ENCODE measurements at places on chromosomes 5 and 9.

DNA sequence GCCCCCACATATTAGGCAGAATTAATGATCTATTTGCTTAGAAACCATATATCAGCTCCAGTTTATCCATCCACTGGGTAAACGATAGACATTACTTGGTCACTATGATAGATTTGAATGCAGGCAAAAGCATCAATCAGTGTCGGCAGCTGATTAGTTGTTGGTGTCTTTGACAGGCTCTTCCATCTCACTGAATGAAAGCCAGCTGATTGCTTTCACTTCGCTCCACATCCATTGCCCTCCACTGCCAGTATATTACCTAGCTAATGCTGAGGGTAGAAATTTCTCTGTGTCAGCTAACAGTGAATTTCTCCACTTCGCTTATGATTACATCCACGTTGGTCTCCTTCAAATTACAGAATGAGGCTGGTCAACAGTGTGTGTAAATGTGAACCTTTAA lies 821.3 kb upstream of the TYRP1 start:
- no peak for DNase-seq

DNA sequence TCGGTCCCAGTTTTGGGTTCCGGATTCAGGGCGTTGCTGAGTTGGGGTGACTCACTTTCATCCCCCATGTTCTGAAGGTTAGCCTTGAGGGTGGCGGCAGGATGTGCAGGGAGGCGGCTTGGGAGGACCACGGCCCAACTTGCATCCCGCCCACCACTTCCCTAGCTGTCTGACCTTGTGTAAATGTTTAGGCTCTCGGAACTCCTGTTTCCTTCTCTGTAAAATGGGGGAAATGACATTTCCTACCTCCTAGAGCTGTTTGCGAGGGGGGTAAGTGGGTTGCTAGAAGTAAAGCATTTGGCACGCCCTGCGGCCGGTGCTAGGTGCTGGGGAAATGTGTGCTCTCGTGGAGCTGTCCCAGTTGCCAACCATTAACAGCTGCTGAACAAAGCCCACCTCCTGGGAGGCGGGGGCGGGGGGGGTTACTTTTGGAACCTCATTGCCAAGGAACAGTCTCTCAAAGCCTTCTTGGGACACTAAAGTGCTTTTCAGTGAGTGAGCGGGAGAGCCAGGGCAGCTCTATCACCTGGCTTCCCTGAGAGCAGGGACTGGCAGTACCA lies 27.5 kb downstream of the PTGES2 start:
- no peak for DNase-seq

- no peak for DNase-seq
Observed at GRCh38 chr9:71763832-71764231, 4.5 kb downstream of the CEMIP2 start.

DNA sequence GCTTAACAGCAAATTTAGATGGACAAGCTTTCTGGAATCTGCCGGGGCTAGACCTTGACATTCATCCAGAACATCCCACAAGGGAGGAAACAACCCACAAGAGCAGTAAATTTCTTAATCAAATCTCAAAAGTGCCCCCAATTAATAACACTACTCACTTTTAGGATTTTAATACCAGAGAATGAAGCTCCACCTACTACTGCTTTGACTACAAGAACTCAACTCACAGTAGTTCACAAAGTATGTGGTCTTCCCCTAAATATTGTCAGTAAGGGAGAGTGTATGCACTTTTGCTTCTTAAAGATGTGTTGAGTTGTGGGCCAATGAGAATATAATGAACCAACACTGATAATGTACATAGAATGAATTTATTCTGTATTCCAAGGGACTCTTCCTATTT lies 94.7 kb downstream of the EBF1 start:
- no peak for DNase-seq

DNA sequence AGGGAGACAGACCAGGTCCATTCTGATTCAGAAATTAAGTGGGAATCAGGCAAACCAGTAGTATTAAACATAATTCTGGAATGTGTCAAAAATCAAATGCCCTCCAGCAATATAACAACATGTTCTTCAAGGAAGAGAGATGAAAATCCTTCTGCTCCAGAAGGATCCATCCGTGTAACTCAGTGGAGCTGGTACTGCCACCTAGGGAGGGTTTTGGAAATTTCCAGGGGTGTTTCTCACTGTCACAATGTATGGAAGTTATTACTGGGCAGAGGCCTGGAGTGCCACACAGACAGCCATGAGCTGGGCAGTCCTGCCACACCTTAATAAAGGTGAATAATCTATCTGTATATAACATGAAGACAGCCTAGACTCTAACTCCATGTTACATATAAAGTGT lies 87.5 kb downstream of the TTLL11 start:
- DNase-seq: no peak

DNA sequence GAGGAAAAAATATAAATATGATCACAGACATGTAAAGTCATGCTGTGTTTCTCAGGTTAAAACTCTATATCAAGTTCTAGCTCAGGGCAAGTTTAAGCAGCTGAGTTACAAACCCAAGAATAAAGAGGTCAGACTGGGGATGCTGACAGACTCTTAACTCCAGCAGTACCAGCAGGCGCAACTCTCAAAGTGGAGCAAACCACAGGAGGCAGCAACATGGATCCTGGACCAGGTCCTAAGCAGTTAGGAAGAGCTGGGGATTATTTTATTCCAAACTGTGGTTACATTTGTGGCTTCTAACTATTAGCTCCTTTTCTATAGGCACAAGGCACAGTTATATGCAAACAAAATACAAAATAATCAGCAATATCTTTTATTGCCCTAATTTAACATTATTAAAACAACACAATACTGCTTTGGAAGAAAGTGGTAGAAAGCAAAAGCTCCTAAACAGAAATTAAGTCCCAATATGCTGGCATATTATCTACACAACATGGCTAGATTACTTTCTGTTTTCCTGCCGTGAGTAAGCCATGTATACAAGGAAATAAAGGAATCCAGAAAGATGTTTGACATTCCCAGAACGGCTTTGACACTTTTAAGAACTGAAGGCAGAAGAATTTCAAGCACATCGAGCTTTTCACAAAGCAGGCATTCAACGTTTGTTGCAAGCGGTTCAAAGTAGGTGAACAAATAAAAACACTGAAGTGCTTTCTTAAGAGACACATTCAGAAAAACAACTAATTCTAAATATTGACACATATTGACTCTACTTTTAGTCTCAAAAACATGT lies 378.8 kb upstream of the ZNF608 start:
- no peak for DNase-seq

GRCh38 chr5:125180231-125180829 lies 433.9 kb upstream of the ZNF608 start:
- DNase-seq: no peak

GRCh38 chr9:2085716-2086115 lies 70.6 kb downstream of the SMARCA2 start:
- no peak for DNase-seq

DNA sequence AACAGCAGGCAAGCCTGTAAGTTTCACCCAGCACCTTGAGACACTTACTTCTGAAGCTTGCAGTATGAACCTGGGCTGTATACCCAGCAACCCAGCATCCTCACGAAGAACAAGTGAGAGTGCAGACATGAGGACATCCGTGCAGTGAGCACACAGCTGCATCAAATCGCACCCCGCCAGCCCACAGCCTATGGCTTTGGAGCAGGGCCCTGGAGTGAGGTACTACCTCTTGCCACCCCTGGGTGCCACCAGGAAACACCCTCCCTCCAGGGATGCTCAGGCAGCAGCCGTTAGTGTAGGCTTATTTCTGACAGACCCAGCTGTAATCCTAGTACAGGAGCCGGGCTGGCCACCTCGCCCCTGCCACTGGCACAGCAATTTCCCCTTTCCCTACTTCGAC lies 81.4 kb downstream of the ATPSCKMT start:
- no peak for DNase-seq

DNA sequence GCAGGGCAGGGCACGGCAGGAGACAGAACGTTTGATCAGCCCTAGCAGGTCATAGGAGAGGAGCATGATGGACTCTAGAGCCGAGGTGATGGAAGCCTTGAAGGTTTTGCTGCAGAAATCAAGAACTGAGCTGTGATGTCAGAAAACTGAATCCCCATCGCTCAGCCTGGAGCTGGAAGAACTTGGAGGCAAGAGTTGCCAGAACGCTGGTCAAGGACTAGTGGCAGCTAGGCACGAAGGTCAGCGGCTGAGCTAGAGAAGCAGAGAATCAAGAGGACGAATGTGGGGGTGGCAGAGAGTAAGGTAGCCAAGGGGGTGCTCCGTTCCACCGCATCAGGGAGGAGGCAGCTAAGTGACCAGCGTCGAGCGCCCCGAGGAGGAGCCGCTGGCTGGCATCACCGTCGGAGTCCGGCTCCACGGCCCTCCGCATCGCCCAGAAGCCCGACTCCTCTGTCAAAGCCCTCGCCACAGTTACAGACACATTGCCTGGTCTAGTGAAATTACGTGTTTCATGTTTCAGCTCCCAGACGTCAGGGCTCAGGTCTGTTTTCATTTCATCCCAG lies 1.2 kb upstream of the GALNT10 start:
- no peak for DNase-seq

DNA sequence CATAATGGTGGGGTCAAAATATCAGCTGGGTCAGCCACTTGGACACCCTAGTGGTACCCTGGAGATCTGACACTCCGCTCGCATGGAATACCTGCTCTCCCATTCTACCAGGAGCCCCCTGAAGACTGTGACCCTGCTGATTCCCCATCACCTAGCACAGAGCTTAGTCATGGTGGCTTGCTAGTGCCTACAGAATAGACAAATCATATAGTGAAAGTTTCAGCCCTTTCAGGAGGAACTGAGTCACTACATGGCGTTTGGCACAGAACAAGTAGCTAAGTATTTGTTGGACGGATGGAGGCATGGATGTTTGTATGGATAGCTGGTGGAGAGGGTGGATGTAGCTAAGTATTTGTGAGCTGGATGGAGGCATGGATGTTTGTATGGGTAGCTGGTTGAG lies 65.3 kb downstream of the LMX1B start:
- DNase-seq: peak; percentile 15

DNA sequence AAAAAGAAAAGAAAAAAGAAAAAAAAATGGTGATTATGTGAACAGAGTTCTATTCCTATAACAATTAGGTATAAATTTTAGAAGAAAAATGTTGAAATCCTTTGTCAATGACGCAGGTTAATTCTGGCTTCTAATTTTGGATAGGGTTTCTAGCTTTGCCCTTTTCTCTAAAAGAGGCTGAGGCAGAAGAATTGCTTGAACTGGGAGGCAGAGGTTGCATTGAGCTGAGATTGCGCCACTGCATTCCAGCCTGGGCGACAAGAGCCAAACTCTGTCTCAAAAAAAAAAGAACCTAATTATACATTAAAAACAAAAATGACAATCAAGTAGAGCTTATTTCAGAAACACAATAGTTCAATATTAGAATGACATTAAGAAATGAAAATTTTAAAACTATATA lies 2.9 kb downstream of the STXBP1 start:
- DNase-seq: no peak

DNA sequence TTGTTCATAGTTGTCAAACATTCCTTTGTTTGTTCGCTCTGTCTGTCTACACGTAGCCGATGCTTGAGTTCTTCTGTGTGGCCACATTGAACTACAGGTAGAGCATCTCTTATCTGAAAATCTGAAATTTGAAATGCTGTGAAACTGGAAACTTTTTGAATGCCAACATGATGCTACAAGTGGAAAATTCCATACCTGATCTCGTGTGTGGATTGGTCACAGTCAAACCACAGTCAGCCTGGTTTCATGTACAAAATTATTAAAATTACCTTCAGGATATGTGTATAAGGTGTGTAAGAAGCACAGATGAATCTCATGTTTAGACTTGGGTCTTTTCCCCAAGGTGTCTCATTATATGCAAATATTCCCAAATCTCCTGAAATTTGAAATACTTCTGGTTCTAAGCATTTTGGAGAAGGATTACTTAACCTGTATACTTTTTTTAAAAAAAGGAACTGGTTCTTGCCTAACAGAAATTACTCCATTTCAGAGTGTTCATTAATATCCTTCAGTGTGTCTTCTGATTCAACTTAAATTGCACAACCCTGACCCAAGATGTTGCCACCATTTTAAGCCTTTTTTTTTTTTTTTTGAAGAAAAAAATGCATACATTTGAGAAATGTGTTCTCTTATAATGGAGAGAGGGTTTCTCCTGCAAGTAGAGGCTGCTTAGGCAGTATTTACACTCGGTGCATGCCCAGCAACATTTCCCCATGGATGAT lies 254.3 kb downstream of the MAST4 start:
- no peak for DNase-seq

GRCh38 chr9:36835271-36835996 lies 198.6 kb downstream of the PAX5 start:
- DNase-seq: no peak

DNA sequence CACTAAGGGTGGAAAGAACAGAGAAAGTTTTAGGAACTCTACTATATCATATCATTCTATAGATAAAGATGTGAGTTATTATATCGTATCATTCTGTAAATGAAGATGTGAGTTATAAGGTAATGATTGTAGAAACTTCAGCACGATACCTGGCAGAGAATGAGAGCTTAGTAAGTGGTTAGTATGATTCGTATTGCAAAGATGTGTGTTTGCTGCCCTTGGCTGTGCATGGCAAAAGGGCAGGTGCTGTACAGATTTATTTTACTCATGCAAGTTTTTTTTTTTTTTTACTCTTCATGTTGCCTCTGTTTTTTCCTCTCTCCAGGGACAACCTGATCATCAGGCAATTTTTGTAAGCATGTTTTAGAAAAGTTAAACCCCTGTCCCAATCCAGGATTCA lies 83.3 kb downstream of the EGFLAM start:
- DNase-seq: no peak

DNA sequence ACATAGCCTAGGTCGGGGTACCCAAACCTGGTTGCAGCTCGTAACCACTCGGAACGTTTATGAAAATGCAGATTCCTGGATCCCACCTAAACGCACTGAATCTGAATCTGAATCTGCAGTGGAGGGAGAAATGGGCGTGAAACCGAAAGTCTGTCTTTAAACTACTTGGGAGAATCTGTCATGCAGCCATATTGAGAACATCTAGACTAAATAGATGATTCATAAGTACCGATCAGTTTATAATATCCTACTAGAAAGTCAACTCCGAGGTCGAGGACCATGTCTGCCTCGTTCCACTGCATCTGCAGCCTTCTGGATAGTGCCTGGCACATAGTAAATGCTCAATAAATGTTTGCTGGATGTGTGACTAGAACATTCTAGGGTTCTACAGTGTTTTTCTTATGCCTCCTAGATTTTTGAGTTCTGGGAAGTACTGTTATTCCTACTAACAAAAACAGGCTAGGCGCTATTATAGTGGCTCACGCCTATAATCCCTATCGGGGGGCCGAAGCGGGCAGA lies 632 bp downstream of the COQ4 start:
- no peak for DNase-seq

Data from activated CD4-positive, alpha-beta T cell treated with anti-CD3 and anti-CD28 coated beads, Interleukin-2, Interleukin-4, amounts not matched to agents 100 ng/mL and 50 ng/mL, durations not matched to agents 16 hours and 8 hours (primary cell).